ENCODE measurements at places on chromosomes 1 and 21.

DNA sequence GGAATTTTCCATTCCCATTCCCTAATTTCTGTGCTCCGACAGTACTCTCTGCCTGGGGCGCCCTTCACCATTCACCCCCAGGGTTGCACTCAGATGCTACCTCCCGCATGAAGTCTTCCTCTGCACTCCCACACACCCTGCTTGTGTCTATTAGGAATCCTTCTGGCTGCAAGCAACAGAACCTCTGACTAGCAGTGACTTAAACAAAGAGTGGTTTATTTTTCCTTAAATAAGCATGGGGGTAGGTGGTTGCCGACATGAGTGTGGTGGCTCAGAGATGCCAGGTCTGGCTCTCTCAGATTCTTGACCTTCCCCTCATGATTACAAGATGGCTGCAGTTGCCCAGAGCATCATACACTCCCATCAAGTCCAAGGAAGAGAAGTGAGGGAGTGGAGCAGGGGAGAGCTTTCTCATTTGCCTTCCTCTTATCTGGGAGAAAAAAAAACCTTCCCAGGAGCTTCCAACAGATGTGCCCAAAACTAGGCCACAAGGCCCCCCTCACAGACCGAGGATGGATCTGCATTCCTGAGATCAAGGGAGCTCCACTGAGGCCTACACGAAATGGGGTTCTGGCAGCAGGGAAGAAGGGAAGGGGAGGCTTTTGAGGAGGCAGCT, 49.6 kb upstream of the LBR start:
- no peak overlapping the region for H3K27ac ChIP-seq
- no peak for DNase-seq
- no peaks in the 10 kb centered on the region for H3K27me3 ChIP-seq
- no peak overlapping the region for H3K4me3 ChIP-seq

GRCh38 chr1:40067023-40067422, 26.5 kb downstream of the CAP1 start:
- H3K4me3 ChIP-seq = no peak overlapping the region
- H3K36me3 ChIP-seq = peaks cover 96% of the 10 kb centered on the region
- no peaks in the 10 kb centered on the region for H3K27me3 ChIP-seq
- DNase-seq = no peak
- H3K4me1 ChIP-seq = no peaks in the 10 kb centered on the region

DNA sequence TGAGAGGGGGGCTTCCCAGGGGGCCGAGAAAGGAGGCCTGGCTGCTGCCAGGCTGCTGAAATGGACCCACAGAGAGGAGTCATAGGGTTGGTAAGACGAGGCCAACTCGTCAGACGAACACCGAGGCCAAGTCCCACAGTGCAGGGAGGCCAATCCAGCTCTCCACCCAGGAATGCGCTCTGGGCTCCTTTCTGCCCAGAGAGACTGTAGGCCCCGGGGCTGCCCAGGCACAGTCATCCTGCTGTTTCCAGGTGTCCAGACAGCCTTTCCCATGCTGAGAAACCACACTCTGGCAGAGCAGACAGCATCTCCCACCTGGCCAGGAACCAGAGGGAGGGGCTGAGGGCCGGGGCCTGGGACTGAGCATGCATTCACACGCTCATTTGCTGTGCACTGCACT, 26.7 kb upstream of the RSPO1 start:
- DNase-seq = no peak
- H3K4me1 ChIP-seq = no peaks in the 10 kb centered on the region
- no peak overlapping the region for H3K27ac ChIP-seq

GRCh38 chr1:212110617-212111016, 75.1 kb downstream of the DTL start:
- H3K27me3 ChIP-seq = no peaks in the 10 kb centered on the region
- no peaks in the 10 kb centered on the region for H3K36me3 ChIP-seq
- no peak overlapping the region for H3K27ac ChIP-seq

DNA sequence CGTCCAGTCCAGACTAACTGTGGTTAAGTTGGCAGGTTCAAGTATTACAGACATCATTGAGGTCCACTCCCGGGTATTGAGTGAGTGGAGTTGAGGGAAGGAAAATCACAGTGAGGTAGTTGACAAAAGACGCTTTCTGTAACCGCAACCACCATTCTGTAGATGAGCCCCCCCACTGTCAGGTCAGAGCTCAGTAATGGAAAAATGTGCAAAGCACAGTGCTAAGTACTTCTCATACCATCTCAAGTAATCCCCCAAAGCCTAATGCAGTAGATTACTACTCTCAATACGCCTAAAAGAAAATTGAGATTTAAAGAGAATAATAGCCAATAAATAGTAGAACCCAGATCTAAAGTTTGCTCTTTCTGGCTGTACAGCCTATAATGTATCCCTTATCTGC, 522.8 kb downstream of the LMO4 start:
- no peak for DNase-seq
- H3K27ac ChIP-seq = no peak overlapping the region
- H3K27me3 ChIP-seq = no peaks in the 10 kb centered on the region
- H3K36me3 ChIP-seq = no peaks in the 10 kb centered on the region

- no peak overlapping the region for H3K27ac ChIP-seq
- H3K36me3 ChIP-seq = no peaks in the 10 kb centered on the region
- no peaks in the 10 kb centered on the region for H3K27me3 ChIP-seq
- DNase-seq = no peak
- no peaks in the 10 kb centered on the region for H3K4me1 ChIP-seq
Observed at GRCh38 chr1:96510391-96510790, 211.2 kb upstream of the PTBP2 start.

GRCh38 chr1:156911577-156912298, 8.7 kb upstream of the LRRC71 start:
- no peaks in the 10 kb centered on the region for H3K36me3 ChIP-seq
- peaks cover 18% of the 10 kb centered on the region for H3K4me1 ChIP-seq
- no peak overlapping the region for H3K4me3 ChIP-seq
- H3K27ac ChIP-seq = no peak overlapping the region
- H3K27me3 ChIP-seq = peaks cover 11% of the 10 kb centered on the region

DNA sequence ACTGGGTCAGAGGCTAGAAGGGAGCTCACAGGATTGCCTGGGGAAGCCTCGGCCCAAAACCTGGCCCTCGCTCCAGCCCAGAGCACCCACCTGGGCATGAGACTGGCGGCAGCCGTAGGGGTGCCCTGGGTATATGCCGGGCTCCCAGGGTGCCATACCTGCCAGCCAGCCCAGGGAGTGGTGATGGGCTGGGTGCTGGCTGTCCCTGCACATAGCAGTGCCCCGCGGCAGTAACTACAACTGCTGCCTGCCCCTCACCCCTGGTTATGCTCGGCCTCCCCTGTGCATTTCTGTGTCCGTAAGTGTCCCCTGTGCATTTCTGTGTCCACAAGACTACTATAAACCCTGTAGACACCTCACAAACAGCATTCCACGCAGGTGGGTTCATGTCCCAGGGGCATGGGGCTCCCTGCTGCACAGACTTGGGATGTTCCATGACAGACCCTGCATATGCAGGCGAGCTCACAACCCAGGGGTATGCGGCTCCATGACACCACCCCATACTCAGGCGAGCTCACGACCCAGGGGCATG, 5.8 kb upstream of the SPATC1L start:
- H3K36me3 ChIP-seq = peaks cover 22% of the 10 kb centered on the region
- no peak for DNase-seq
- H3K27me3 ChIP-seq = no peaks in the 10 kb centered on the region
- H3K27ac ChIP-seq = no peak overlapping the region
- no peak overlapping the region for H3K4me3 ChIP-seq

DNA sequence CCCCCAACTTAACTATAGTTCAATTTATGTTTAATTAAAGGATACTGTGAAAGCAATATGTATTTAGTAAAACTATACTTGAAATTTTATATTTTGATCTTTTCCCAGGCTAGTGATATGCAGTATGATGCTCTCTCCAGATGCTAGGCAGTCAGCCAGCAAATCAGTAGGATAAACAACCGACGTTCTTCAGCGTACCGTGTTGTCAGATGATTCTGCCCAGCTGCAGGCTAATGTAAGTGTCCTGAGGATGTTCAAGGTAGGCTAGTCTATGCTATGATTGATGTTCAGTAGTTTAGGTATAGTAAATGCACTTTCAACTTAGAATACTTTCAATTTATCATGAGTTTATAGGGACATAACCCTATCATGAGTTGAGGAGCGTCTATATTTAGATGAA, 762.6 kb downstream of the MRPL39 start:
- DNase-seq = no peak
- no peaks in the 10 kb centered on the region for H3K36me3 ChIP-seq
- no peaks in the 10 kb centered on the region for H3K4me1 ChIP-seq
- no peak overlapping the region for H3K27ac ChIP-seq
- no peak overlapping the region for H3K4me3 ChIP-seq

GRCh38 chr1:24349891-24350290, 30.7 kb downstream of the GRHL3 start:
- H3K27ac ChIP-seq = no peak overlapping the region
- no peak overlapping the region for H3K4me3 ChIP-seq
- peaks cover 12% of the 10 kb centered on the region for H3K4me1 ChIP-seq
- H3K27me3 ChIP-seq = no peaks in the 10 kb centered on the region

- H3K36me3 ChIP-seq = no peaks in the 10 kb centered on the region
- H3K4me1 ChIP-seq = no peaks in the 10 kb centered on the region
- DNase-seq = no peak
- H3K4me3 ChIP-seq = no peak overlapping the region
Observed at GRCh38 chr1:186780076-186780475, 48.7 kb upstream of the PLA2G4A start.

DNA sequence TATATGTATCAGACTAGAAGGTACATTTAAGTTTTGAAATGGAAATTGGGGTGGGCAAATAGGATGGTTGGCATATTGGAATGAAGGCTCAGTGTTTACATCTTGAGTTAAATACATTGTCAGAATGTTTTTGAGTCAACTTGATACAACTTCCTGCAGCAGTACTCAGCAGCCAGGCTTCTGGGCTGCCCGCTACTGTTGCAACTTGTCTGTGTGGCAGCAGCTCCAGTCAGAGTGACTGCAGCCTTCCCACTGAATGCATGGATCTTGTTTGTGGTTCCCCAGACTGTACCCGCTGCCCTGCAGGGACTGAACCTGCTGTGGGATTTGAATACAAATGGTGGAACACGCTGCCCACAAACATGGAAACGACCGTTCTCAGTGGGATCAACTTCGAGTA, 24.9 kb upstream of the SARS1 start:
- H3K36me3 ChIP-seq = no peaks in the 10 kb centered on the region
- no peak for DNase-seq
- peaks cover 12% of the 10 kb centered on the region for H3K27me3 ChIP-seq
- H3K4me3 ChIP-seq = no peak overlapping the region
- H3K4me1 ChIP-seq = no peaks in the 10 kb centered on the region
- H3K27ac ChIP-seq = no peak overlapping the region

- H3K27ac ChIP-seq = no peak overlapping the region
- no peak for DNase-seq
- H3K4me3 ChIP-seq = no peak overlapping the region
- H3K4me1 ChIP-seq = no peaks in the 10 kb centered on the region
Observed at GRCh38 chr1:28718586-28719331, 18.0 kb upstream of the YTHDF2 start.

DNA sequence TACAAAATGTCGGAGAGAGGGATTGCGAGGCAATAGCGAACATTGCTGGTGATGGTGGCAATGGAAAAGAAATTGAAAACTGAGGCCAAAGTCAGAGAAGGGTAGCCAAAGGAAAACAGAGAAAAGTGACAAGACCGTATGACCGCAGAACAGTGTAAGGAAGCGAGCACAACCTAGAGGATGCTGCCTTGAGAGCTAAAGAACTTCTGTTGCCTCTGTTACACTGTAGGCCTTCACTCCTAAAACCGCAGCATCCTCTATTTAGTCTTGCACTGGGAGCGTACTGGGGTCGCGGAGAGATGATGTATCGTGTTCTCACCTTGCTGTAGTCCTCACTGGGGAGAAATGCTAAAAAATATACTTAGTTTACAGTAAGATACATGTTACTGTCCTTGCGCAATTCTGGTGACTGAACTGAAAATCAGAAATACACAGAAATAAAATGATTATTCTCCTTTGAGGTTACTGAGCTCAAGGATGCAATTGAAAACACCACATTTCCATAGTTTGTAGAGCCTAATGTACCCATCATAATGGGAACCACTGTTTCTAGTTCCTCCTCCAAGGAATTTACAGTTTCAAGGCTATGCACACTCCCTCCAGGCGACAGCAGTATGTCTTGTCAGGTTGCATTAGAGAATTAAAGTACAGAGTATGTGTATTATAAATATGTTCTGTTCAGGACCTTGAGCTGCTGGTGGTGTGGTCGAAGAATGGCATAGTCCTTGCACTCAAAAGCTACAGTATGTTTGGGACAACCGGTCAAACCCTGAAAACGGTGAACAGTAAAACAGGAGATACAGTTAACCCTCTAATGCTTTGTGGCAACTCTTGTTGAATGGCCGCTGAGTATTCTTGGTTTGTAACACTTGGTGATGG, 1.3 kb downstream of the NEK7 start:
- H3K4me3 ChIP-seq = peak overlapping the region; percentile 97
- peaks cover 7% of the 10 kb centered on the region for H3K4me1 ChIP-seq
- no peaks in the 10 kb centered on the region for H3K27me3 ChIP-seq
- H3K27ac ChIP-seq = peak overlapping the region; percentile 85
- DNase-seq = peak; percentile 32
- no peaks in the 10 kb centered on the region for H3K36me3 ChIP-seq

GRCh38 chr1:54982739-54983138, 2.3 kb downstream of the TMEM61 start:
- no peak for DNase-seq
- H3K4me3 ChIP-seq = no peak overlapping the region
- peaks cover 16% of the 10 kb centered on the region for H3K27me3 ChIP-seq
- no peaks in the 10 kb centered on the region for H3K36me3 ChIP-seq
- H3K4me1 ChIP-seq = no peaks in the 10 kb centered on the region

GRCh38 chr1:173421286-173421685, 55.8 kb upstream of the PRDX6 start:
- no peak overlapping the region for H3K4me3 ChIP-seq
- DNase-seq = no peak
- no peaks in the 10 kb centered on the region for H3K27me3 ChIP-seq
- no peaks in the 10 kb centered on the region for H3K36me3 ChIP-seq
- no peak overlapping the region for H3K27ac ChIP-seq
- H3K4me1 ChIP-seq = peaks cover 3% of the 10 kb centered on the region

- no peak overlapping the region for H3K27ac ChIP-seq
- H3K4me3 ChIP-seq = no peak overlapping the region
- H3K36me3 ChIP-seq = peaks cover 12% of the 10 kb centered on the region
- no peak for DNase-seq
- H3K4me1 ChIP-seq = no peaks in the 10 kb centered on the region
Observed at GRCh38 chr1:178796013-178796412, 71.0 kb downstream of the RALGPS2 start.

DNA sequence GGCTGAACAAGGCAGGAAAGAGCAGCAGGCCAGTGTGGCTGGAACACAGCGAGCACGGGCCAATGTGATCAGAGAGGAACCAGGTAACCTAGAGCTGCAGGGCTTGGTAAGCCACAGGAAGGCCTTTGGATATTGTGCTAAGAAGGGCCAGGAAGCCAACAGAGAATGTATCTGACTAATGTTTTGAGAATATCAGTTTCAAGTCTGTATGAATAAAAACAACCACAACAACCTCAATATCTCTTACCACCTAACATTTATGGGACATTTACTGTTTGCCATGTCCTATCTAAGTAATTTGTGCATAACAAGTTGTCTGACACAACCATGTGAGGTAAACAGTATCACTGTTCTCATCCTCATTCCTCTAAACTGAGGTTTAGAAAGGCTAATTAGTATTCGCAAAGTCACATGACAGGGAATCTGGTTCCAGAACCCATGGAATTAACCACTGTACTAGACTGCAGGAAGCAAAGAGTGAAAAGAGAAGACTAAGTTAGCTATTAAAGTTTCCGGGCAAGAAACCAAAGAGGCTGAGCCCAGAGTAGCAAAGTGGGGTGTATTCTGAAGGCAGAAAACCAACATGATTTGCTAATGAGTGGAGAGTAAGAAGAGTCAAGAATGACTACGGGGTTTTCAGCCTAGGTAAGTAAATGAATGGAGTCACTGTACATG, 38.9 kb downstream of the SPRTN start:
- no peak for DNase-seq
- no peak overlapping the region for H3K4me3 ChIP-seq
- no peaks in the 10 kb centered on the region for H3K4me1 ChIP-seq
- H3K27me3 ChIP-seq = no peaks in the 10 kb centered on the region
- H3K36me3 ChIP-seq = no peaks in the 10 kb centered on the region

Data from thymus (tissue), 14 donors.